ENCODE measurements at places on chromosomes 4 and X.

DNA sequence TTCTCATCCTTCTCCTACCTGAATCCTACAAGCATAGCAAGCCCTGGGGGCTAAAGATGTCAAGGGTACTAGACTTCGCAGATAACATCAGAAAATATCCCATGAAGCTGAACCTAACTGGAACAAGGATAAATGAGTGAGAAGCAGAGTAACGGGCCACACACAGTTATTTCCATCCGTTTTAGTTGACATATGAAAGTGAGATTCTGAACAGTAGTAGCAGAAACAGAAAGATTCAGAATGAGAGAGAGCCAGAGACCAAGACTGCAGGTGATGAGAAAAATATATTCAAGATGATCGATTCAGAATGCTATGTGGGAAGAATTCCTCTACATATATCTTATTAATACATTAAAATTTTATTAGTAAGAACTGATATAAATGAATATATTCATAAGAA lies 165.1 kb downstream of the TSPAN5 start:
- no peak for DNase-seq

DNA sequence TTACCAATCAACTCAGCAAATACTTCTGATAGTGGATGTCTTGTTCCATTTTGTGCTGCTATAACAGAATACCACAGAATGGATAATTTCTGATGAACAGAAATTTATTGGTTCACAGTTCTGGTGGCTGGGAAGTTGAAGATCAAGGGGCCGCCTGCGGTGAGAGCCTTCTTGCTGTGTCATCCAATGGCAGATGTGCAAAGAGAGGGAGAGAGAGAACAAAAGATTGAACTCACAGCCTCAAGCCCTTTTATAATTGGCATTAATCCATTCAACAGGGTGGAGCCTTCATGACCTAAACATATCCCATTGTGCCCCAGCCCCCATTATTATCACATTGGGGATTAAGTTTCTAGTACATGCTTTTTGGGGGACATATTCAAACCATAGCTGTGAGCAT lies 86.1 kb downstream of the ADGRG4 start:
- no peak for DNase-seq

DNA sequence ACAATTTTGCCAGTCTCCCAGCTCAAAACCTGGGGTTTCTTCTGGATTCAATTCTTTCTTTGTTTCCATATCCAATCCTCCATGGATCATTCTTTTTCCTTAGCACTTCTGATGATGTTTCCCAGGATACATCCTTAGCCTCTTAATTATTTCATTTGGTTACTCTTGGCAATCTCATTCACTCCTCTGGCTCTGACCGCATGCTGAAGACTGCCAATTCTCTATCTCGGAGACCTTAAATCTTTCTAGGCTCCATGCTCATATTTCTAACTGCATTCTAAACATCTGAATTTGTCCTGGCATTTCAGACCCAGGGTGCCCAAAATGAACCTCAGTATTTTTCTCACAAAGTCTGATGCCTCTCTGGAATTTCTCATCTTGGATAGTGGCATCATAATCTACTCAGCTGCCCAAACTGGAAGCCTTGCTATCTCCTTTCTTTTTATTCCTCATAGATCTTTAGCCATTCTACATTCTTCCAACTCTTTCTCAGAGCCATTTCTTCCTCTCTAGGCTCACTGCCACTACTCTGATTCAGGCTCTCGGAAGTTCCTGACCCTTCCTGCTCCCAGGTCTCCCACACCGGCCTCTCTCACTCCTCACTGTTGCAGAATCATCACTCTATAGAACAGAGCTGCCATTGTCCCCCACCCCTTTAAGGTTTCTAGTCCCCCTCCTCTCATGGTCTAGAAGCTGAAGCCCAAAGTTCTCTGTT lies 290.2 kb downstream of the CAMK2D start:
- DNase-seq = no peak

DNA sequence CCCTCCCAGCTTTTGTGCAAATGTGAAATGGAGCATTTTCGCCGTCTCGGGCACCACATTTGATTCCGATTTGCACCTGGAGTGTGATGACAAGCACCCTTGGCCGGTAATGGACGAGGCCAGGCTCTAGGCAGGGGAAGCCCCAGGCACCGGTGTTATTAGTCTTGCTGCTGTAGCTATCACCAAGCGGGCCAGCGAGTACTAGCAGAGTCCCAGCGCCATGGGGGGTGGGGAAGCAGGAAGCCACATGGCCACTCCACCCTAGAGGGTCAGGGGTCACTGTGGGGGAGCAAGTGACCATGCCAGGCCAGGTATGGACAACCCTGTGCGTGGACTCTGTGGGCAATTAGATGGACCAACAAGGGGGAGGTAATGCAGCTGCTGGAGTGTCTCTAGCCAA lies 88.8 kb downstream of the CPZ start:
- no peak for DNase-seq

GRCh38 chr4:73743795-73744194 lies 3.4 kb downstream of the CXCL8 start:
- DNase-seq = no peak

GRCh38 chr4:142856576-142856975 lies 10.5 kb upstream of the INPP4B start:
- DNase-seq = no peak

DNA sequence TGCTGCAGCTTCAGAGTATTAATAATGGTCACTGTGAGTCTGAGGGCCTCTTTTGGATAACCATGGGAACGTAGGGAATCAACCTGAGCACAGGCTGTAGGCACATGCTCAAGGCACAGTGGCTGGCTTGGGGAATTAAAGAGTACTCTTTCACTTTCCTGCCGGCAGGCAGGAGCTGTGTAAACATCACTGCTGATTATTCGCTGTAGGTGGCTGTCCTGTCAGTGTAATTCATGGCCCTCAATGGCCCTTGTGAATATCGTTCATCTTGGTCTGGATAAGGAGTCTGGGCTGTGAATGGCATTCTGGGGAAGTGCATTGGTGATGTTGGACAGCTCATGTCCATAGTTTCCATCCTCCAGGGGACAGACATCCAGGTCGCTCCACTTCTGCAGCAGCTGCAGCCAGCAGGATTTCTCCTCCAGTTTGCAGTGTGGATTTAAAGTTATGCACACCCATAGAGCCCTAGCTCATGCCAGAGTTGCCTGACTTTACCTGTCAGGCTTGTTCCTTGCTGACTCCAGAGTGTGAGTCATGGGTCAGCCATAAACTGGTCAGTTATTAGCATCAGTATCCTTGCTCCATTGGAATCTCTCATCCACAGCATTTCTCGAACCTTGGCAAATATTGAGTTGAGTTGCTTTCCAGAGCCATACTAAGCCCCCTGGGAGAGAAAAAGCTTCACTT lies 43.0 kb downstream of the C4orf33 start:
- DNase-seq = no peak

GRCh38 chr4:8279321-8280157 lies 10.0 kb downstream of the HTRA3 start:
- no peak for DNase-seq

DNA sequence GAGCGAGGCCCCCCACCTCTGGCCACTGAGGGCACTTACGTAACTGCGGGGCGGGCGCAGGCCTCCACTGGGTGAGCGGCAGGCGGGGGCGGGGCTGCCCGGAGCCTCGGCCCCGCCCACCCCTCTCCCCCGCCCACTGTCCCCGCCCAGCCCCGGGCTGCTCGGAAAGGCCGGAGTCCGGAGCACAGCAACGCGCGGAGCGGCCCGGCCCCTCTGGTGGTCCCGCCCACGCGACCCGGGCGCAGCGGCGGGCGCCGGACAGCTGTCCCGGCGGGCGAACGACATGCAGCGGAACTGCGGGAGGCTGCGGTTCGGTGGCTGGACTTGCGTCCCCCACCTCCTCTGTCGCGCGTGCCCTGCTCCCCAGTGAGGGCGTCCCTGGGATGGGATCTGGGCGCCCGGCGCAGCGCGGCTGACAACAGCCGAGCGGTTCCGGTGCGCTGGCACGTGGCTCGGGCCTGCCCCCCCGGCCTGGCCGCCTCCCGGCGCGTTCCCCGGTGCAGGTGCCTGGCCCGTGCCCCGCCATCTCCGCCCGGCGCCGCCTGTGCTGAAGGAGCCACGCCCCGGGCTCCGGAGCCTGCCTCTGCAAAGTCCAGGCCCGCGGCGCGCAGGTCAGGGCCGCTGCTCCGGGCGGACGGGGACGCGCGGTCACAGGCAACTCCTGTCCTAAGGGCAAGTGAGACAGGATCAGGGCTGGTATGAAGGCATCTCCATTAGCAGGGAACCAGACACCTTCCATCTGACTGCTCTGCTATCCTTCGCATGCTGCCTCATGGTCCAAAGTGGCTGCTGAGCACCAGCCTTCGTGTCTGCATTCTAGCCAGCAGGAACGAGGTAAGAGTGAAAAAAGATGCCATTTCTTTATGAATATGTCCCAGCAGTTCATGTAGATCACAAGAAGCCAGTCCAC lies 21.8 kb upstream of the JAKMIP1 start:
- DNase-seq = peak; percentile 74

GRCh38 chr4:119623025-119623424 lies 5.6 kb downstream of the PDE5A start:
- no peak for DNase-seq

GRCh38 chr4:23923141-23923540 lies 33.3 kb upstream of the PPARGC1A start:
- peak; percentile 24 for DNase-seq

GRCh38 chr4:10622728-10623127 lies 61.8 kb downstream of the CLNK start:
- DNase-seq = no peak

GRCh38 chrX:63784346-63784901 lies 590 bp downstream of the ARHGEF9 start:
- DNase-seq = no peak

DNA sequence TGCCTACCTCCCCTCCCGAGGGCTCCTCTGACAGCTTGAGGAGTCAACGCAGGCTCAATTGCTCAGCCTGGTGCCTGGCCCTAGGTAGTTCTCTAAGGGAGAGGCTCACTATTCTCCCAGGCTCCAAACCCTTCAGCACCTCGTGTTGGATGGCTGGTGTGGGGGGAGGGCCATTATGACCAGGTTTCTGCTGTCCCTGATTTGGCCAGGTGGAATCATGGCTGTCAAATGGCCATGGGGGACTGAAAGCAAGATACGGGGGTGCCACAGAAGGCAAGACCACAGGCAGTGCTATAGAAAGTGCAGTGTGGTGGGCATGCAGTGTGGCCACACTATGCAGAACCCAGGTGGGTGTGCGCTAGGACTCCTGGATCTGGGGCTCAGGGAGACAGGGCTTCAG lies 9.5 kb downstream of the PNMA6F start:
- DNase-seq = no peak

DNA sequence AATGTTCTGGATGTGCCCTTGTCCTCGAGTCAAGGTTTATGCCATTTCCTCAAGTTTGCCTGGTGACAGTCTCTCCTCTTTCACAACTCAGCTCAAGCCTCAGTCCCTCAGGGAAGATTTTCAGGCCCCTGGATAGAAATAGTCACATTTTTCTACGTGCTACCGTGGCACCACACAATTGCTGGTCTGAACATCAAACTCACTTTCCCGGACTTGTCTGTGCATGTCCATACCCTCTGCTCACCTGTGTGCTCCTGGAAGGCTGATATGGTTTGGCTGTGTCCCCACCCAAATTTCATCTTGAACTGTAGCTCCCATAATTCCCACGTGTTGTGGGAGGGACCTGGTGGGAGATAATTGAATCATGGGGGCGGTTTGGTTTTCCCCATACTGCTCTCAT lies 129.7 kb downstream of the HS3ST1 start:
- no peak for DNase-seq

DNA sequence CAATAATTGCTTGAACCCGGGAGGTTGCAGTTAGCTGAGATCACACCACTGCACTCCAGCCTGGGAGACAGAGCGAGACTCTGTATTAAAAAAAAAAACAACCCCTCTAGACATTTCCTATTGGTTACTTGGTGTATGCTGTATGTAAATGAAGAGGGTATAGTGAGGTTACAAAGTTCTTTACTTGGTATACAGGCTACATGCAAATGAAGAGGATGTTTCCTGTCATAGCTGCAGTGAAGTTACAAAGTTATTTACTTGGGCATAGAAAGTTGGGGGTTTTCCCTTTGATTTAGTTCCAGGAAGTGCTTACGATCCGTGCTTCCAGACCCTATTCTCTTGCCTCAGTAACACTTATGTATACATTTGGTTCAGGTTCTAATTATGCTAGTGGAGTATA lies 38.4 kb upstream of the CLNK start:
- no peak for DNase-seq

GRCh38 chr4:112168719-112169500 lies 23.7 kb downstream of the FAM241A start:
- DNase-seq = no peak

DNA sequence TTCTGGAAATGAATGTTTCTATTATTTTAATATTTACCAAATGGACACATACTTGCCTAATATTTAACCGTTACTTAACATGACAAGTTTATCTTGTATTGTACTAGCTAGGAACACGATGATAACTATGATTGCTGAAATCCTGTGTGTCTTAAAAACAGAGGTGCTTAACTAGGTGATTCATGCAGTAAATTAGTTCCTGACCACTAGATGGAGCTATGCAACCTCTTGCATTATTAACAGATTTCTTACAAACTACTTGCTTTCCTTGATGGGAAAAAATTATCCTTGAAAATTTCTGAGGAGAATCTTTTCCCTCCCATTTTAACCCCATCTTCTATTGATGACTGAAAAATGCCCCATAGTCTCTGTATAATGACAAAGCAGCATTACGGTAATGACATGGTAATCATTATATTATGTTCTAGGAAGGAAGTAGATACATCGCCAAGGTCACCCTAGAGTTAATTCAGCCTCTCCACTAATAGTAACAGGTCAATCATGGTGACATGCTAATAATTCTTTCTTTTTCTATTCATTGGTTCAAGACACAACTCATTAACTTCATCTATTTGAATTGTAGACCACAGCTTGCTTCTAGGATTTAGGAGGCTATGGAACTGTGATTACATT lies 844.2 kb downstream of the RAPGEF2 start:
- DNase-seq = peak; percentile 0

DNA sequence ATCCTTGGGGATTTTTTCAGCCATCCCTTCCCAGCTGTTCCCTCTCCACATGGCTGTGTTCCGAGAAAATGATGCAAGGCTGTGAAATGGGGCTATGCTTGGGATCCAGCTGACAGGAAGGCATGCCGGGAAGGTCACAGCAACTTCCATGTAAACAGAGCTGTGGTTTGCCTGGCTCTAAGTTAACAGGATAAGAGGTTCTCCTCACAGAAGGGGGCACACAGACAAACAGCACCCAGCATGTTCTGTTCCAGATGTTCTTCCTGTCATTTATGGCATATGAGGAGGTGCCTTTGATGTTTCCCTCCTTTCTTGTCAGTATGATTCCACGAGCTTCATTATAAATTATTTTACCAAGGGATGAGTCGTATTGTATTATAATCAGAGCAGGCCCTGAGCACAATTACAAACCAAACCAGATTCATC lies 220.7 kb downstream of the ANTXR2 start:
- no peak for DNase-seq

GRCh38 chr4:56307423-56307822 lies 79.9 kb downstream of the AASDH start:
- no peak for DNase-seq

DNA sequence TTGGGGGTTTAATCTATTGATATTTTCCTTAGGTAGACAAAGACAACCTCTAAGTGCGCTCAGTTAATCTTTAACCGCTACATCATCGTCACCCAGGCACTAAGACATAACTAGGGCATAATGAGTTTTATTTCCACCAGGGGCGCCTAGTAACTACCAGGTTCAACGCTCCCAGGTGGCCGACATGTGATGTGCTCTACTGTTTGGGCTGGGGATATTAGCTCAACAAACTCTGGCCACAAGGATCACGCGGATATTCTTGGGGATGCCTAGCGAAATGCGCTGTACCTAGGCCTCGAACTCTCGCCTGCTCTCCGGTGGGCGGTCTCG lies 915 bp upstream of the RAB33B start:
- no peak for DNase-seq

All from NCI-H2029 (cell line).